ENCODE measurements at places on chromosomes 12 and 14.
A peak's percentile ranks its signal among the peaks of the same experiment; 100 is the strongest.

DNA sequence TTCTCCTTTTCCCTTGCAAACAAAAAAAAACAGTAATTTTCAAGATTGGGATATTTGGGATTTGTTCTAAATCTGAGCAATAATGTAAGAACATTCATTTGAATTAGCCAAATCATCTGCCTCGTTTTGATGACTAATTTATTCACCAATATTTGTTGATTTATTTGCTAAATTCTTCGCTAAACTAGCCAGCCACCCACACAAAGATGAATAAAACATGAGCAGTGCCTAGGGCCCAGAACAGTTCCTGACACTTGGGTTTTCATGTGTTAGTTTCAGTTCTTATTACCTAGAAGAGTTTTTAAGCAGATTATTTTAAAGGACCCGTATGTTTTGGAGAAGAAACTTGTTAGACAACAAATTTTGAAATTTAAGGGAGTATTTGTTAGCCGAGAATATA is 1.4 kb downstream of the ETNK1 start:
- peak; percentile 61 for DNase-seq
- no peaks in the 10 kb centered on the region for H3K27me3 ChIP-seq
- H3K4me3 ChIP-seq = peak overlapping the region; percentile 90
- peak overlapping the region; percentile 97 for H3K27ac ChIP-seq
- peaks cover 14% of the 10 kb centered on the region for H3K4me1 ChIP-seq
- H3K36me3 ChIP-seq = no peaks in the 10 kb centered on the region

DNA sequence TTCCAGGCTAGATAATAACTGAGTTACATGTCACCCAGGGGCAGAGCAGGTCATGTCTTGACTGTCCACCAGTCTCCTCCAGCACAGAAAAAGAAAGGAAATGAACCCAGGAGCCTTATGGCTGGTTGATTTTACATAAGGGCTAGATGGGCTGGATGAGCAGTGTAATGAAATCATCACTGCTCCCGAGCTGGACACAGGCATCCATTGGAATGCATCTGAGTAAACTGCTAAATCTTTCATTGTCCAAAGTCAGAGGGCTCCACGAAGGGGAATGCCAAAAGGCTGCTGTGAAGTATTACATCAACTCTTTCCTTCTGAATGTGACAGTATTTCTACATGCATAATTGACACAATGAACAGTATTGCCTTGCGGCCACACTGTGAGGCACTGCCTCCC is 30.1 kb upstream of the TSPAN11 start:
- DNase-seq = no peak
- H3K27me3 ChIP-seq = no peaks in the 10 kb centered on the region
- H3K27ac ChIP-seq = no peak overlapping the region
- no peak overlapping the region for H3K4me3 ChIP-seq
- no peaks in the 10 kb centered on the region for H3K36me3 ChIP-seq

DNA sequence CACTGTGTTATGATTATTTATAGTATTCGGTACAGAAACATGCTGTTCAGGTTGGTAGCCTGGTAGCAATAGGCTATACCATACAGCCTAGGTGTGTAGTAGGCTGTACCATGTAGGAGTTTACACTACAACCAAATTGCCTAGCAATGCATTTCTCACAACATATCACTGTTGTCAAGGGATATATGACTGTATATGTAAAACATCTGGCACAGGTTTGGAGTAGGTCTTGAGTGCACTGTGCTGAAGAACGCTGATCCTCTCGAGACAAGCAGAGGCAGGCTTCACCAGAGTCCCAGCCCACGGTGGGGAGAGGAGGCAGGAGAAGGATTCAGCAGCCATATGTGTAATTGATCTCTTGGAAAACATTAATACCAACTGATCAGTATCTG is 15.0 kb upstream of the TBX5 start:
- no peaks in the 10 kb centered on the region for H3K27me3 ChIP-seq
- DNase-seq = no peak
- H3K36me3 ChIP-seq = no peaks in the 10 kb centered on the region
- H3K4me1 ChIP-seq = no peaks in the 10 kb centered on the region
- H3K27ac ChIP-seq = no peak overlapping the region

DNA sequence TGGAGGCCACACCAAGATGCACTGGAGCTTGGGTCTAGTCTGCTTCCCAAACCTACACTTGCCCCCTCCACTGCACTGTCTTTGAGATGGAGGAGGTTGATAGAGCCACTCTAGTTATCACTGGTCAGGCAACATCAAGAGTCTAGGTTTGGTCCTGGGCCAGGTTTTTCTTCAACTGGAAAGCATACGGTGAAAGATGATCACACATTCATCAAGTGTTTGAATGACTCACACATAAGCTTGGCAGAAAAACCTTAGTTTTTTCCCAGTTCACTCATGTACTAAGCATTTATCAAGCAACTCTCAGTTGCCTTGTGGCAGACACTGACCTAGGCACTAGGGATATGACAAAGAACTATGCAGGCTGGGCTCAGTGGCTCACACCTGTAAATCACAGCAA is 84.5 kb downstream of the PLEKHG3 start:
- DNase-seq = no peak
- H3K4me3 ChIP-seq = no peak overlapping the region
- no peaks in the 10 kb centered on the region for H3K27me3 ChIP-seq
- no peaks in the 10 kb centered on the region for H3K4me1 ChIP-seq

DNA sequence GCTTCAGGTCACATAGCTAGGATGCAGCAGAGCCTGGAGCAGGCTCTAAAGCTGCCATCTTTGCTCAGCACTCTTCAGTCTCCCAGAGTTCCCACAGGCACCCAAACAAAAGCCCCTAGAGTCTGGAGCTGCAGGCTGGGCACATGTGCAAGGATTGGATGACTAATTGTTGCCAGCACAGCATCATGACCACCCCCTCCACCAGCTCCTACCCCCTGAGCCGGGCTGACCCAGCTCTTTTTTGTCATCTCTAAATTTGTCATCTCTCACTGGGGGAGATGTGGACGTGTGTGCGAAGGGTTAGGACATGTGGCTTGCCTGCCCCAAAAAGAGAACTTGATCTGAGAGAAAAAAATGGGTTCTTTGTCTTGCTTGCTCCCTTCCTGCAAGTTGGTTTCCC is 4.3 kb upstream of the MMP19 start:
- H3K36me3 ChIP-seq = no peaks in the 10 kb centered on the region
- no peaks in the 10 kb centered on the region for H3K27me3 ChIP-seq
- no peaks in the 10 kb centered on the region for H3K4me1 ChIP-seq
- no peak for DNase-seq

DNA sequence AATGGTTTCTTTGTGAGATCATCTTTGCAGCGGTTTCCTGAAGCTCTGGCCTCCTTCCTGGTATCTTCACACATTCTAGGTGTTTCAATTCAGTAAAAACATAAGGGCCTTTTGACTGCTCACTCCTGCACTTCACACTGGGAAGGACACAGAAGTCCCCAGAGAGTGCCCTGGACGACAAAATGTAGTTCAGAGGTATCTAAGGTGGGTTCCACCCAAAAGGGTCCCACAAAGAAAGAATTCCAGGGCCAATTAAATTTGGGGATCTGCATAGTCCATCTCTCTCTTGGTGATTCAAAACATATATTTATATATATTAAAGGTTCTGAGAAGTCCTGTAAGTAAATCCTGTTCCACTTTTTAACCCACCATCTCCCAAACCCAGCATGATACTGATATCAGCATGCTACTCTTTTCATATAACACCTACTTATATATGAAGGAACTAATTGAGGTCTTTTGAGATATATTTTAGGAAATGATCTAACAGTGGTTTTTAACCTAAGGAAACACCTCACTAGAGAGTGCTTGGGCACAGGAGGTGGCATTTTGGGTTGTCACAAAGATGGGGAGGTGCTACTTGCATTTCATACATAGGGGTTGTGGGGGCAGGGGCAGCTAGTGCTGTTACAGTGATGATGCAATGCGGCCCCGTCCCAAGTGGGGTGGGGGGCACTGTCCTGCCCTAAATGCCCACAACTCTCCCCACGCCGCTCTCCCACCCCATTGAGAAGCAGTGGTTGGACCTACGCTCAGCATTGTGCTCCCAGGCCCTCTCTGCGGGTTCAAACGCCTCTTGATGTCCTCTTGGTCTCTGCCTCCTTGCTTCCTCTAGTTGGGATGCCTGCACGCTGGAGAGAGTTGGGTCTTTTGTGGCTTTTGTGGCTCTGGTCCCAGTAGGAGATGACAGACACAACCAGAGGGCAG is 109.4 kb downstream of the ARF6 start:
- no peak overlapping the region for H3K4me3 ChIP-seq
- no peaks in the 10 kb centered on the region for H3K27me3 ChIP-seq
- DNase-seq = peak; percentile 68
- peak overlapping the region; percentile 99 for H3K27ac ChIP-seq

DNA sequence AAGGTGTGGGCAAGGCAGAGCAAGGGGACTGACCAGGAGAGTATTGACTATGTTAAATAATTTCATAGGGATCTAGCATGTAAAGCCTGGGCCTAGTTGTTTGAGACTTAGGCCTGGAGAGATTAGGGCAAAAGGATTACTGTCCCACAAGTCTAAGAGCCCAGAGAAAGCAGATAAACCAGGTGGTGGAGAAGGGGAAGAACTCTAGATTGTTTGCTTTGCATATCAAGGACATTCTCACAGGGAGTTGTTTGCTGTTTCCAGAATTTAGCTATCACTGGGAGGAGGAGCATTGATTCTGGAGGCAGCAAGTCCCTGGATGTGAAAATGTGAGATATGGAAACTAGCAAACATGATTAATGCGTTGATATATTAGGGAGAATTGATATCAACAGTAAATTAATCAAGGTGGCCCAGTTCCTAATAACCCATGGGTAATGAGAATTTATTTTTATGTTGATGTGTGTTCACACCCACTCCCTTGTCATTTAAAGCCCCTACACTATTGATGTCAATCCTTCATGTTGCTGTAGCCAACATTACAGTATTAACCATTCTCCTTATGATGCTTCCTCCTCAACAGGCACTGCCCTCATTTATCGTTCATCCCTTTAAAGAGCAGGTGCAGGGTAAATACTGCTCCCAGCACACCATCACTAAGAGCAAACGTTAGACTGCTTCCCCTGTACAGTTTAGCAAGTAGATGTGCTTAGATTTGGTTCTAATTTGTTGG is 1666.7 kb upstream of the FLRT2 start:
- H3K27me3 ChIP-seq = no peaks in the 10 kb centered on the region
- H3K4me3 ChIP-seq = no peak overlapping the region
- no peaks in the 10 kb centered on the region for H3K4me1 ChIP-seq
- H3K36me3 ChIP-seq = no peaks in the 10 kb centered on the region

- no peaks in the 10 kb centered on the region for H3K36me3 ChIP-seq
- no peaks in the 10 kb centered on the region for H3K27me3 ChIP-seq
- H3K4me3 ChIP-seq = no peak overlapping the region
- H3K4me1 ChIP-seq = no peaks in the 10 kb centered on the region
- no peak for DNase-seq
Measured at GRCh38 chr14:58533446-58533845, 104.3 kb upstream of the DACT1 start.

- no peaks in the 10 kb centered on the region for H3K27me3 ChIP-seq
- H3K27ac ChIP-seq = no peak overlapping the region
- peaks cover 2% of the 10 kb centered on the region for H3K36me3 ChIP-seq
Measured at GRCh38 chr14:74297986-74298385, 4.7 kb downstream of the ABCD4 start.

DNA sequence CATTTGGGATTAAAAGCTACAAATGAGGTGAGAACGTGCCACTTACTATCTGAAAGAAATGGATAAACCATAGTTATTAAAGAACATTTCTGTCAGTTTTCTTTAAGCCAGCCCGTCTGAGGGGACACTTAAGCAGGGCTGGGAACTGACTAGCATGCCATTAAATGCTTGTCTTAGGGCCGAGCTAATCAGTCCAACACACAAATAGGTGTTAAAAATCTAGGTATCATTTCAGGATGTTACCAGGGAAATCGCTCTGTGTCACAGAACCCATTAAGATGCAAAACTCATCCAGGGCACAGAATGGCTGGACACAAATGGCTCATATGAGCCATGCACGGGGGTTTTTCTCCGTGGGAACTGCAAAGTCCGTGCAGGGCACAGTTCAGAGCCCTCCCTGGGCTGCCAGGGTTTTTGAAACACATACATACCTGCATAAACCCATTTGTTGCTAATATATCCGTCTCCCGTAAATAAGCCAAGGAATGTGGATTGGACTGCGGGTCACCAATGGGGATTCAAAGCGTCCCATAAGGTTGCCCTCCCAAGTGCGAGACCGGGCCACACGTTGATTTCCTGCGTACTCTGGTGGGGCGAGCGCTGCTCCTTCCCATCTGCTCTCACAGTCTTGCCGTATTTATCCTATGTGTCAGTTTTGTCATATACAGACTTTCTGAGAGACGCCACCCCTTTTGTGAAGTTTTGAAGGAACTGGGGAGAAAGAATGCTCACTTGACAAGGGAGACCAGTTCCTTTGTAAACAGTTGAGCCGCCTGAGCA is 5.4 kb upstream of the GSC start:
- no peak overlapping the region for H3K4me3 ChIP-seq
- H3K27me3 ChIP-seq = no peaks in the 10 kb centered on the region
- DNase-seq = no peak
- no peaks in the 10 kb centered on the region for H3K36me3 ChIP-seq
- peaks cover 2% of the 10 kb centered on the region for H3K4me1 ChIP-seq
